RPMI7951 (cell line): ENCODE measurements at places on chromosomes 11 and 22.

DNA sequence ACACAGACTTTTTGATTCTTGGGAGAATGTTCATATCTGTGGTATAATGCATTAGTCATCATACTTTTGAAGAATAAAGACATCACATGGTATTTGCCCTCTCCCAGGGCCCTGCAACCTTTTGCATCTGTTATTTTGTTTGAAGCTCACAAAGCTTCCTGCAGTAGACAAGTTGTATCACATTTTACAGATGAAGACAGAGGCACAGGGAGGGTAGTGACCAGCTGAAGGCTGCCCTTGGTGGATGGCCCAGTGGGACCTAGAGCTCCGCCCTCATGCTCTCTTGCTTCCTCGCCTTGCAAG lies 66.4 kb downstream of the UBASH3B start:
- peak; percentile 86 for DNase-seq

DNA sequence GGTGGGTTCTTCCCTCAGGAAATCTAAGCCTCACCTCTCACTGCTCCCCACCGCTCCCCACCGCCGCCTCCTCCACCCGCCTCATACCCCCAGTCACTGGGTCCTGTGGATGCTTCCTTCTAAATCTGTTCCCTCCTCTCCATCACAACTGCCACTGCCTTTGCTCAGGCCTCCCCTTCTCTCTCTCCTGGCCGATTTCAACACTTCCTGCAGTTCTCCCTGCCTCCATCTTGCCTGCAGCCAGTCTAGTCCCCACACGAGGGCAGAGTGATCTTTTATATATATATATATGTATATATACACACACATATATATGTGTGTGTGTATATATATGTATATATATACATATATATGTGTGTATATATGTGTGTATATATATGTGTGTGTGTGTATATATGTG lies 27.8 kb downstream of the CREB3L1 start:
- no peak for DNase-seq

DNA sequence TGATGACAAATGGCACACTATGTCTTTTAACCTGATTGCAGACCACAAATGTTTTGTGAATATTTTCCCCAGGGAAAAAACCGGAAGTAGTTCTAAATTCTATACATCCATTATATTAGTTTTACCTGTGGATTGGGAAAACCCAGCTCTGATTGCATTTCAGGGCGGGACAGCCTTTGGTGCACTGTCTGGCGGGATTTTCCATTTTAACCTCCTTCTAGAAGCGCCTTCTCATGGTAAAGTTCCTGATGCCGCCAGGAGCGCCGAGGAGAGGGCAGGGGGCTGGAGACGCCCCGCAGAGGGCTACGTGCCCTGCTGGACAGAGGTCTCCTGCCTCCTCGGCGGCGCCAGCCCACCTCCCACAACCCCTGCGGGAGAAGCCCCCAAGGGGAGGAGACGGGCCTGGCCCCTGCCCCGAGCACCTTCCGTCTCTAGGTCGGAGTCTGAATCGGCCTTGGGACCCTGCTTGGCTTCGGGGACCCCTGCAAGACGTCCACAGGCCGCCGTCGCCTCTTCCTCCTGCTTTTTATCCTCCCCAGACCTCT lies 1.2 kb upstream of the P2RX6 start:
- DNase-seq: no peak

DNA sequence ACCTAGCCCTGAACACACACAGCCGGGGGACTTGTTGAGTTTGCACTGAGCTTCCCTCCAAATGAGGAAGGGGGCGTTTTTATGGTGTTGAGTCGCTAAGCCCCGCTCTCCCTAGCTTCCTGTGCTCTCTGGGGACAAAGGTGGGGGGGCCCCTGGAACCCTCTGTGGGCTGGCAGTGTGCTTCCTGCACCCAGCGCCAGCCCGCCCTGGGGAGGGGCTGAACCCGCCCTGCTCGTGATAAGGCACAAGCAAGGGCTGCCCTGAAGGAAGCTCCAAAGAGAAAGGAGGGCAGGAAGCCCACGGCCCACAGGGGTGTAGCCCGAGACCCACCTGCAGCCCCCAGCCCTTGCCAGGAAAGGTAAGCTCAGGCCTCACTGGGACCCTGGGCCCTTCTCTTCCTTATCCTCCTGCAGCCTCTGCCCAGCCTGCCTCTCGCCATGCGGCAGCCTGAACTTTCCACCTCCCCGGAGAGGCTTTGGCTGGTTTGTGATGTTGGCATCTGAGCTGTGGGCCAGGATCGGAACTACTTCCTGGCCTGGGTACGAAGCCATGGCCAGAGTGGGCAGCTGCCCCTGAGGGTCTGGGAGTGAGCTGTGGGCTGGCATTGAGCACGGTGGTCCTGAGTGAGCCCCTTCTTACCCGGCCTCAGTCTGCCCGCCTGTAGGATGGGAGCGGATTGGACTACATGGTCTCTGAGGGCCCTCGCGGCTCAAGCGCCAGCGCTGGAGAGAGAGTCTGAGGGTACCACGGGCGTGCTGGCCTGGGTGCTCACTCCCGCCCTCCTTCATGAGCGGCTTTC lies at the start of gene FERMT3:
Gene FERMT3, plus strand, starts transcription at position 265 of the 799 bp plus-strand sequence. CDS start 644 bp downstream, outside the sequence.
- peak; percentile 29 for DNase-seq

- no peak for DNase-seq
Observed at GRCh38 chr22:24359452-24360120, 67.8 kb upstream of the ADORA2A start.

DNA sequence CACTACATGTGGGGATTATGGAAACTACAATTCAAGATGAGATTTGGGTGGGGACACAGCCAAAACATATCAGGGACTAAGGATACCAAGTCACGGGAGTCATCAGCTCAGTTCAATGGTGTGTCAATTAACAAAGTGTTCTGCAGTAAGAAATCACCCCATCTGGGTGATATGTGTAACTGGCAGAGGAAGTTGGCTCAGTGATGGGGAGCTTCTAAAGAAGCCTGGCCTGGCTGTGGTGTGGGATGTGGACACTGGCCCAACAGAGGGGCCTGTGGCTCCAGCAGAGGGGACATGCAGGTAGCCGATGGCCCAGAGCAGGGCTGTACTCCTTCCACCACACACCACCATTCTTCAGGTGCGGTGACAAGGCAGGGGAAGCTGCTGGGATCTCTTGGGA lies 31.6 kb downstream of the RPS6KA4 start:
- no peak for DNase-seq

GRCh38 chr11:95985174-95985808 lies 61.4 kb upstream of the MTMR2 start:
- no peak for DNase-seq

- DNase-seq: no peak
Observed at GRCh38 chr11:66042996-66043906, 5.7 kb downstream of the GAL3ST3 start.

- no peak for DNase-seq
Observed at GRCh38 chr11:116373104-116373944, 399.5 kb downstream of the BUD13 start.

DNA sequence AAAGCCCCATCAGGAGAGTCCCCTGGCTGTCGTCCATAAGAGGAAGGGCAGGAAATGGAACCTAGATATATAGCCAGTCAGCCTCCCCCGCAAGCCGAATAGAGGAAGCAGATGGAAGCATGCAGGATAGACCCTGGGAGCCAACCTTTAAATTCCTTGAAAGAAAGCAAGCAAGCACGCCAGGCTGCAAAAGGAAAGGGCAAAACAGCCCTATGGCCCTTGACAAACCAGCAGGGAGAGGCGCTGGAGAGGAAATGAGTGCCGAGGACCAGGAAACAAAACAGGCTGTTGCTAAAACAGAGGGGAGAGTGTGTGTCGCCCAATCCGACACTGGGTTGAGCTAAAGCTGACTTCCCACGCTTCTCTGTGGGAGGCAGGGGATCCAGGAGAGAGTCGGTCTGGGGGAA lies 203.5 kb upstream of the MTNR1B start:
- DNase-seq: peak; percentile 9

GRCh38 chr11:88367310-88367709 lies 29.8 kb upstream of the CTSC start:
- DNase-seq: no peak

DNA sequence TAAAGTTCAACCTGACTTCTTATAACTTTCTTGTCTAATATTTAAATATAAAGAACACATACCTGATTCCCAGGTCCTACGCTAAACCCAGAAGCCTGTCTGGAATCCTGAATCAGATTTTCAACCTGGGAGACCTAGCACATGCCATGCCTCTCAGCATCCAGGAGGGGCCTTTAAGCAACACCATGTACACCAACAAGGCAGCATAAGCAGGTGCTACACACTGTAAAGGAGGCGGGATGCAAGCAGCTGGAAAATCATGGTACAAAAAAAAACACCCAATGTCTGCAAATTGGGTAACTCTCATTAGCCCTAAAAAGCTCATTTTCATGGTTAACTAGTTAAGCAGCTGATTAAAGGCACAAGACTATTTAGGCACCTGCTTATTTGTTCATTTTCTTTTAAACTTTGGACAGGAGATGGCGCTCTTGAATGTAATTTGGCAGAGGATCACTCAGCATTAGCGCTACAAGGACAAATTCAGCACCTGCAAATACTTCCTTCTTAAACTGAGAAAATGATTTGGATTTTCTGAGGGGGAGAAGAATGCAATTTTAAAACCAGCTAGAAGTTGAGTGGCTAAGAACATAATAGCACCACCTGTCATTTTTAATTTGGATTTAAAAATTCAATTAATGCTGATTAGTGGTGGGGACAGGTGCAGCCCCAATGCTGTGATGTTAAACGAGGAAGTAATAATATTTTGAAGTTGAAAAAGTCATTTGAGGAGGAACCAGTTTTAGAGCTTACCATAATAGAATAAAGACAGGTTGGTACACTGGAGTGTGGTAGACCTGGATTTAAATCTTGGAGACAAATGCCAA lies 104.0 kb downstream of the FAR1 start:
- DNase-seq: peak; percentile 51

GRCh38 chr22:35296051-35296450 lies 3.6 kb upstream of the TOM1 start:
- DNase-seq: no peak

DNA sequence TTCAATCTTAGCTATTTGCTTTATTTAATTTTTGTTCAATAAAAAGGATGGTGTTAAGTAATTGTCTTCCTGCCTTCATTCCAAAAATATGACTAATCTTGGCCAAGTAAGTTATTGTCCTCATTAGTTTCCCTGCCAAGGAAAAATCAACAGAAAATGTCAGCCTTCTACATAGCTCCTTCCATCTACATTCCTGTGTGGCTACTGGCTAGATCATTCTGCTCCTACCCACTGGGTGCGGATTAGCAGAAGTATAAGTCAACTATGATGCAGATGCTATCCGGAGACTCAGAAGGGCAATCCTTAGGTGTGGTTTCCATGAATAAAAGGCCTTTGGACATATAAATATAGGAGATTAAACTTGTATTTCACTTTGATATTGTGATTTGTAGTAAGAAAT lies 154.4 kb downstream of the SBF2 start:
- DNase-seq: peak; percentile 69

- DNase-seq: peak; percentile 58
Observed at GRCh38 chr22:42862045-42862734, 5.1 kb upstream of the ARFGAP3 start.

GRCh38 chr11:72954860-72955259 lies 140.6 kb downstream of the ATG16L2 start:
- no peak for DNase-seq

GRCh38 chr22:25909614-25910387 lies 167.8 kb downstream of the MYO18B start:
- DNase-seq: no peak

- no peak for DNase-seq
Observed at GRCh38 chr22:47029244-47030074, 267.0 kb downstream of the TBC1D22A start.

DNA sequence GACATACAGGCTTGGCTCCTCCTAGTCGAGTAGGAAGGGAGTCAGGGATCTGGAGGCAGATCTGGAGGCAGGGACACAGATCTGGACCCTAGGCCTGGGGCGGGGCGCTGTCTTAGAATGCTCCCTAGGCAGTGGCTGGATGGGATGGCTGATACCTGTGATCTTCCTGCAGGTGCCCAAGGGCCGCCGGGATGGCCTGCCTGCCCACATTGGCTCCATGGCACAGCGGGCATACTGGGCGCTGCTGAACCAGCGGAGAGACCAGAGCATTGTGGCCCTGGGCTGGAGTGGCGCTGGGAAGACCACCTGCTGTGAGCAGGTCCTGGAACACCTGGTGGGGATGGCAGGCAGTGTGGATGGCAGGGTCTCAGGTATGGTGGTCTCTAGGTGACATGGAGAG lies 35.4 kb downstream of the MYO18B start:
- DNase-seq: no peak

DNA sequence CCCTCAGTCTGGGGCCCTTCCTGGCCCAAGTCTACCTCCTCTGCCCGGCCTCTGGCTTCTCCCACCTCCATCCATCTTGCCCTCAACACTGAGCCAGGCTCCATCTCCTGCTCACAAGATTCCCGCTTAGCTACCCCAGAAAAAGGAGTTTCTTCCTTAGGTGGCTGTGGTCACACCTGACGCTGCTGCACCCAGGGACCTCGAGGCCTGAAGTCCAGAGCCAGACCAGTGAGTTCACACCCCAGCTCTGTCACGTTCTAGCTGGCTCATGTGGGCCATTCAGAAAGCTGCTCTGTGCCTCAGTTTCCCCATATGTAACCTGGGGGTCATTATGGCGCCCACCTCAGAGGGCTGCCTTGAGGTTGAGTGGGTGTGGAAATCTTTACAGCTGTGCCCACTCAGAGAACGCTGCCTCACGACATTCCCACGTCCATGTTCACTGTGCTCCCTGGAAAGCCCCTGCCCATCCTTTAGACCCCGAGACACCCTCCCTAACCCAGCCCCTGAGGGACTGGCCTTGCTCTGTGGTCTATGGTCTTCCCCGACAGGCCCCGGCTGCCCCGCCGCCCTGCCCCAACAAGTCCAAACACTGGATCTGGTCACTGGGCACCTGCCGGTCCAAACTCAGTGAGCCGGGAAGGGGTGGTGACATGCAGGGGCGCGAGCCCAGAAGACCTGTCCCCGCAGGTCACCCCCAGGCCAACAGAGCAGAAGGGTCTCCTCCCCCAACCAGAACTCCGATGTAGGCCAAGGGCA lies 9.8 kb downstream of the PLXNB2 start:
- DNase-seq: no peak
